ENCODE measurements at places on chromosomes 12 and 14. TPM values are rescaled to one million over a fixed set of nuclear protein-coding genes. Genes with fewer than 3 reads are reported as not detected.

Gene METTL17
- 99.1 TPM for total RNA-seq

DNA sequence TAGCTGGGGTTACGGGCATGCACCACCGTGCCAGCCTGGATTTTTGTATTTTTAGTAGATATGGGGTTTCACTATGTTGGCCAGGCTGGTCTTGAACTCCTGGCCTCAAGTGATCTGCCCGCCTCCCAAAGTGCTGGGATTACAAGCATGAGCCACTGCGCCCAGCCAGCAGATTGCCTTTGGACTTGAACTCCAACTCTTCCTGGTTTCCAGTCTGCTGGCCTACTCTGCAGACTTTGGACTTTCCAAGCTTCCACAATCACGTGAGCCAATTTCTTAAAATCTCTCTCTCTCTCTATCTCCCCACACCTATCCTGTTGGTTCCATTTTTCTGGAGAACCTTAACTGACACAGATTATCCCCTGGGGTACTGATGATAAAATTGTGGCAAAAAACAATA lies 55.0 kb downstream of the EMP1 start:
- DNase-seq: no peak

DNA sequence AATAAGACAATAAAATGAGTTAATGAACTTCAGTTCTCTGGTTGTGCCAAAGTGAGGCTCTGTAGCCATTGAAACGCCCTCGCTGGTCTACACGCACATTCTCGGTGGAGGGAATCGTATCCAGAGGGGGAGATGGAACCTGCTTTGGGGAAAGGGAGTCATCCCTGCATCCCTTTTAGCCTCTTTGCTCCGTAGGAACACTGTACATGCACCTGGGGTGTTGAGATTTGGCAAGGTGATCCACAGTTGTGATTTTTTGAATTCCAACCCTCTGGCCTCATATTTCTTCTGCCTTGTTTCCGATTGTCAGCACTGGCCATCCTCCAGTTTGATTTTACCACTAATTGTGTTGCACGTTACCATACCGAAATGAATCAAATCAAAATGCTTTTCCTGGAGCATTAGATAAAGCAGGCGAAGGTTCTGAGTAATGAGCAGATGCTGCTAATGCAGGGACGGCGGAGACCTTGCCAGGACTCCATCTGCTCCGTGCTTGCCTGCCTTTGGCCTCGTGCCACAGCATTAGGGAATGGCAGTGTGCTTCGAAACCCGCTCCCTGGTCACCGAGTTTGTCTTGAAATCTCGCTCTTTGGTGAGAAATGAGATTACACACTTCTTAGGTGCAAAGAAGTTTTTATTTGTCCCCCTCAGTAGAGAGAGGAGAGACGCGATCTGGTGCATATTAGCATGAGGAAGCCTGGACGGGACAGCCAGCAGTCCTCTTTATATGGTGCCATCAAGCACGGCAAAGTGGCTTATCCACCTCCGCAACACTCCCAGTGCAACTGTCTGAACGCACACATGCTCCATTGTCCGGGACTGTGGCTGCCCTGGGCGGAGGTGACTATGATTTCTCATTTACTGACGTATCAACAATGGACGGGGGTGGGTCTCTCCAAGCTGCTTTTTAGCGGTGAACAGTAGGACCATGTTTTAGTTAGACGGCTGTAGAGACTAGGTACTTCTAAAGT lies 59.1 kb downstream of the FBXW8 start:
- no peak for DNase-seq

- DNase-seq: no peak
Observed at GRCh38 chr14:99880651-99881420, 87.6 kb downstream of the EML1 start.

GRCh38 chr12:587132-588023 lies 75.9 kb downstream of the NINJ2 start:
- DNase-seq: no peak

- no peak for DNase-seq
Observed at GRCh38 chr14:91692075-91692474, 39.8 kb downstream of the CATSPERB start.
